ENCODE measurements at places on chromosomes 13 and 19.

GRCh38 chr19:911197-912033 lies 1.6 kb downstream of the R3HDM4 start:
- no peak for DNase-seq

GRCh38 chr13:94988654-94989053 lies 276.3 kb upstream of the SOX21 start:
- no peak for DNase-seq

DNA sequence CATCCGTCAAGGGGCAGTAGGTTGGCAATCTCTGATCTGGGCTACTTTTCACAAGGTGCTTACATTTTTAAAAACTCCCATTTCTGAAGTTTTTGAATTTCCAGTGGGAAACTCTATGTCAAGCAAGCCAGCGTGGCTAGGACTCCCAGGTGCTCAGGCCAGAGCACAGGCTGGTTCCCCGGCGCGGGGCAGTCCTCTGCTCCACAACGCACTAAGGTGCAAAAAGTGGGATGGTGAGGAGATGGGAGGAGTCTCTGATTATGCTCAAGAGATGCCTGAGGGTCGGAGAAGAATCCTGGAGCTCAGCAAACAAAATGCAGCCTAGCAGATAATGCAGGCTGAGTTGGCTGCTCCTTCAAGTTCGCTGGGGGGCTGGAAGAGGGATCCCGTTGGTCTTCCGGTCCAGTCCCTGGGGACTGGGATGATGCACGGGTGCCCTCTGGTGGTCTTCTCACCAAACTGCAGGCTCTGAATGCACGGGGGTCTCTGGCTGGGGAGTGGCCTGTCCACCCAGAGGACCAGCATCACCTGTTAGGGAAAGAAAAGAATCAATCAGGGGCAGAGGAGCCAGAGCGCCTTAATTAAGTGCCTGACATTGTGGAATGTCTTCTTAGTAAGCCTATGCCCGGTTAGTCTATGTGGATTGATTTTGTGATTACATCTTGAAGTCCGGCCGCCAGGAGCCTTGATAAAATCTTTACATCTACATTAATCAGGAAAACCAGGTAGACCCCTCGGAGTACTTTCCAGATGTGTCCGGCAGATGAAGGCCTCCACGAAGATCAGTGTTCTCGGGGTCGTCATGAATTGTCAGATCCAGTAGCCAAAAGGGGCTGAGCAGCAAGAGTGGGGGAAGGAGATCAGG lies 244.4 kb upstream of the MAB21L1 start:
- peak; percentile 35 for DNase-seq

DNA sequence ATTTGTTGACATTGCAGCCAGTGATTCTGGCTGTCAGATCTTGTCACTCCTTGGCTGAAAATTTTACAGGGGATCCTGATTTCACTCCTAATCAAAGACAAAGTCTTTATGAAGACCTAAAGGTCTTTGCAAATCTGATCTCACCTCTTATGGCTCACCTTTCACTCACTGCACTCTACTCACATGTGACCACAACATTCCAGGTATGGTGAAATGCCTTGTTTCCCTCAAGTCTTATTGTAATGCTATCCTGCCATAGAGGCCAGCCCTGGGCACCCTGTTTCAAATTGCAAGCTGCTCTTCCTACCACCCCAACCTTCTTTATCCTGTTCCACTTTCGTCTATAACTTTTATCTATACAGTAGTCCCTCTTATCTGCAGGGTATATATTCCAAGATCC lies 200.1 kb downstream of the NDFIP2 start:
- DNase-seq: no peak

DNA sequence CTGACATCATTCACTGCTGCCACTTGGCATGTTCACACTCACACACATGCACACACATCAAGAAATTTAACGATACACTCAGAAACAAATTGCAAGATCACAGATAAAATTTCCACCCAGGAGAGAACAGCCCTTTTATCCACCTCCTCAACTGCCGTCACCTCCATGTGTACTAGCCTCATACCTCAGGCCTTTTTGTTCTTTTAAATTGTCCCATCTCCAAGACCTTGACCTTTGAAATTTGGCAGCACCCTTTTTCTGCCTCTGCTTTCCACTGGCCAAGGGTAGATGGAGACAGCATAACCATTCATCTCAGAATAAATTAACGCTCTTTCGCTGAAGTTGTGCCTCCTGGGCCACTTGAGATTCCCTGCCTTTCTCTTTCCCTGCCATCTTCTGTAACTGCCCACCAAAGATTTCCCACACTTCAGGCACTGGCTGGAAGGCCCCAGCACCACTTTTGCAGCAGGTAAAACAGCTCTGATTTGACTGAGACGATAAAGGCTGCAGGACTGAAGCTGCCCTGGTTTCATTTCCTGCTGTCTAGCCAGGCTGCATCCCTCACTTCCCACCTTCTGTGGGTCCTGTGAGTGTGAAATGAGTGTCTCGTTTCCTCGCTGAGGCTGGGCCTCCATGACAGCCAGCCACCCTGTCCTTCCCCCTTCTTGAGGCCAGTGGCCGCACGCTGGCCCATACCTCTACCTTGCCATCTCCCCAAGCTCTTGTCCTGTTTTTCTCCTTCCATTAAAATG lies 39.3 kb downstream of the MBNL2 start:
- peak; percentile 47 for DNase-seq

GRCh38 chr13:55553701-55554100 lies 1587.0 kb upstream of the PRR20A start:
- DNase-seq: no peak

DNA sequence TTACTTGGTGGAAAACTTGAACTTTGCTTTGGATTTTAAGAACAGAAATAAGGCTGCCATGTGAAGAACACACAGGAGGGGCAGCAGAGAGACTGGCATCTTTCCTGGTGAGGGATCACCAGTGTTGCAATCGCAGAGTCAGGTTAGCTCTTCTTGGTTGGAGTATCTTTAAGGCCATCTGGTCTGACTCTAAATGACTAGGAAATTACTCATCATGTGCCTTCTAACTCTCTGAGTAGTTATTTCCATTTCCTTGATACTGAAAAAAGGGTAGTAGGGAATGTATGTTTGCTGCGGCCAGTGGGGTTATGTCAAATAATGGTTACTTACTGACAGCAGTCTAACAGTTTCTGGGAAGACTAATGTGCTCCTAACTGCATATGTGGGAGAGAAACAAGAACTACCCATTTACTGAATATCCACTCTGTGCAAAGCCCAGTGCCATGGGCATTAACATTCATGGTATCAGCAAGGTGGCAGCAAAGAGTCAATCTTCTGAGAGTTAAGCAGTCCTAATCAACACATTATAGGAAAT lies 122.1 kb downstream of the COG6 start:
- peak; percentile 21 for DNase-seq

DNA sequence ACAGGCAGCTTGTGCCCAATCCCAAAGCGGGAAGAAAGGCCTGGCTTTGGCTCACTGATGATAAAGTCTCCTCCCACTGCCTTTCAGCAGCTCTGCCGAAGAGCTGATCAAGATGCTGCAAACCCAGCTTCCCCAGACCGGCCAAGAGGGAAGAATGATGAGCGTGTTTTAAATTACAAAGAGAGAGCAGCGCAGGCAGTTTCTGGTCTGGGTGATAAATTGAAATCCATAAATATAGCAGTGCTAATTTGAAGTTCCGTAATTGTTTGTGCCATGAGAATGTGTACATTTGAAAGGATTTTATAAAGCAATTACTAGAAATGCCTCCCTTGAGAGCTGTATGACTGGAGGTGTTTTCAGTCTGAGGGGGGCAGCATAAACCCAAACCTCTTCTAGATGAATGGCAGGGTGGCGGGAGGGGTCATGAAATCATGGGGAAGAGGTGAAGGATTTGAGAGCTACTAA lies 171.8 kb downstream of the STK24 start:
- DNase-seq: no peak

Measured in germinal center (tissue), 1 donor.